ENCODE measurements at places on chromosomes 16 and 17.

GRCh38 chr17:199191-199604 lies 17.7 kb upstream of the DOC2B start:
- no peak for DNase-seq

GRCh38 chr17:35148144-35148543 lies 527 bp downstream of the UNC45B start:
- DNase-seq: no peak

DNA sequence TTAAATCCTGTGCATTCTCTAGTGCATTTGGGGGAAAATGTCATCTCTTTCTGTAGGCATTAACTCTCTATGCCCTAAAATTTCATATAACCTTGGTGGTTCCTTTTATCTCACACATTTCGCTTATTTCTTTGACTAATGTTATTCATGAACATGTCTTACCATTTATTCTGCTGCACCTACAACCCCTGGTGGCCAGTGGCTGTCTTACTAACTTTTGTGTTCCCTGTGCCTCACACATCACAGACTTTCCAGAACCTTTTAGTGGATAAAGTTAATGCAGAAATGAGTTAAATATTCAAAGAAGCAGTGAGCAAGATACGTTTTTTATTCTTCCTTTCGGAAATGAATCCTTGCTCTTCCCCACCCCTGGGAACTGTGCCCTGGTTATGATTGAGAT lies 111.9 kb downstream of the CDH13 start:
- DNase-seq: no peak

- no peak for DNase-seq
These were observed 39.6 kb upstream of the PABPN1L start for GRCh38 chr16:88906020-88906419.

GRCh38 chr17:19278729-19279128 lies 41.6 kb downstream of the EPN2 start:
- DNase-seq: no peak

DNA sequence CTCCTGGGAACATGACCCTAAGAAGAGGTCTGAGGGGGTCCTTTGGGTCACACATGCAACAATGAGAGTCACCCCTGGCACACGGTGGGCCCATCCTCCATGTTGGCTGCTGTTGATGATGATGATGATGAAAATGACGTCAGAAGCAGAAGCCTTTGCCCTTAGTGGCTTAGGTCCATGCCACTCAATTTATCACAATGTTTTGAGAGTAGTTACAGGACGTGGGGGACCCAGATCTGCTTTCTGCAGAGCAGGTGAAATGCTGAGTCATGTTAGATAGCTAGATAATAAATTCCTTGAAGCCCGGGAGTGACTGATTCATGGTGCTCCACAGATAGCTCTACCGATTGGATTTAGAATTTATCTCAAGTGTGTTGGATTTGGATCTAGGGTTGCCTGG lies 53.9 kb downstream of the VPS35L start:
- DNase-seq: no peak

DNA sequence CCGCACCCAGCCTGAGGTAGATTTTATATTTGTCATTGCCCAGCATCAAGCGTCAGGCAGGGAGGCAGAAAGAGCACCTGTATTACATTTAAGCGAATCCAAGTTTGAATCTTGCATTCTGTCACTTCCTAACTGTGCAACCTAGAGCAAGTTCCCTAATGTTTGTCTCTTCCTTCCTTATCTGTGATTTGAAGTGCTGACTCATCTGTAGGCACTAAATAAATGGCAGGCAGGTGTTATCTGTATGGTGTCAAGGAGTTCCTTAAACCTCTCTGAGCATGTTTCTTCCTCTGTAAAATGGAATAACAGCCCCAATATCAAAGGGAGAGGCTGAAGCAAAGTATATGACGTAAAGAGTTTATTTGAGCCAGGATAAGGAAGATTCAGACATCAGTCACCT lies 24.3 kb downstream of the GP2 start:
- no peak for DNase-seq

- no peak for DNase-seq
These were observed 238.7 kb upstream of the TNRC6C start for GRCh38 chr17:77719806-77720205.

GRCh38 chr16:68526143-68526781 lies 12.8 kb upstream of the ZFP90 start:
- DNase-seq: no peak

- DNase-seq: no peak
These were observed 156.8 kb upstream of the IRX3 start for GRCh38 chr16:54443352-54443751.

DNA sequence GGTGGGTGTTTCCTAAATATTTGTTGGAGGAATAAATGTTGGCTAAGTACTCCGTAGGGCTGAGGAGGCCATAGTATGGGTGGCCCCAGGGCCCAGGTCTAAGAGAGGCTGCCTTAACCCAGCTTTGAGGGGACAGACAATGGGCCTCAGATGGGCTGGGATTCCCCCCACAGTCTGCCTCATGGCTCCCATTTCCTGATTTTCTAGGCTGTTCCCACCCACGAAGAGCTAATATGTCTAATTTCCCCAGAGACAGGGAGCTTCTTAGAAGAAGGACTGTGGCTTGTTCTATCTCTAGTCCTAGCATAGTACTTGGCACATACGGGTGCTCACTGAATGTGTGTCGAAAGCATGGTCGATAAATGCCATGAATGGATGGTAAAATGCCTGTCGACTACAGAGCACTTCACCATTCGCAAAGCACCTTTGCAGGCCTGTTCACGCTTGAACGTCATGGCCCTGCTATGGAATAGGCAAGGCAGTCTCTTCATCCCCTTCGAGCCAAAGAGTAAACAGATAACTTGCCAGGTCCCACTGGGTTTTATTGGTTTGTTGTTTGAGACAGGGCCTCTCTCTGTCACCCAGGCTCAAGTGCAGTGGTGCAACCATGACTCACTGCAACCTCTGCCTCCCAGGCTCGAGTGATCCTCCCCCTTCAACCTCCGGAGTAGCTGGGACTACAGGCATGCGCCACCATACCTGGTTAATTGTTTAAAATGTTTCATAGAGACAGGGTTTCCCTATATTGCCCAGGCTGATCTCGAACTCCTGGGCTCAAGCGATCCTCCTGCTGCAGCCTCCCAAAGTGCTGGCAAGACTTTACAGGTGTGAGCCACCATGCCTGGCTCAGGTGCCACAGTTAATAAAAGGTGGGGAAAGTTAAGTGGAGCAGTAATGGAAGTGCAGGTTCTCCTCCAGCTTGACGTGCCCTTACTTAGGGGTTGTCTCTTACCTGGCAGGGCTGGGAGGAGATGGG lies 9.7 kb downstream of the CHAD start:
- DNase-seq: no peak

DNA sequence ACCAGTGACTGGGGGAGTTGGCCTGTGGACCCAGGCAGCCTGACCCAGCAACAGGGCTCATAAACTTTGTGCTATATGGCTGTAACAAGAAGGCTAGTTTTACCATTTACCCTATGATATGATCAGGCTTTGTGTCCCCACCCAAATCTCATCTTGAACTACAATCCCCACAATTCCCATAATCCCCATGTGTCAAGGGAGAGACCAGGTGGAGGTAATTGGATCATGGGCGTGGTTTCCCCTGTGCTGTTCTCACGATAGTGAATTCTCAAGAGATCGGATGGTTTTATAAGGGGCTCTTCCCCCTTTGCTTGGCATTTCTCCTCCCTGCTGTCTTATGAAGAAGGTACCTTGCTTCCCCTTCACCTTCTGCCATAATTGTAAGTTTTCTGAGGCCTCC lies 111.2 kb upstream of the NLRP1 start:
- DNase-seq: no peak

DNA sequence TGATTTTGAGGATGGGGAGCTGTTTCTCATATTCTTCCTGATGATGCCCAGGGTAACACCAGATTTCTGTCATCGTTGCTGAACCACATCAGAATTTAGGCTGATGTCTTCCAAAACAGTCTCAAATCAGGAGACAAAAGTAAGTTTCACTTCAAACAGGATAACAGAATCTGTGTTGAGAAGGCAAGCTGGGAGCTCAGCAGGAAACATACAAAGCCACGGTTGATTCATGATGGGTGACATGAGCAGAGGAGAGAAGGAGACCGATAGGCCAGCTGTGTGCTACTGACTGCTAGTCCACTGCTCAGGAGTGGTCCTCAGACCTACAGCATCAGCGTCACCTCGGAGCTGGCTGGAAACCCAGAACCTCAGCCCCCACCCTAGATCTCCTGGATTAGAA lies 62.9 kb upstream of the RCVRN start:
- DNase-seq: no peak

DNA sequence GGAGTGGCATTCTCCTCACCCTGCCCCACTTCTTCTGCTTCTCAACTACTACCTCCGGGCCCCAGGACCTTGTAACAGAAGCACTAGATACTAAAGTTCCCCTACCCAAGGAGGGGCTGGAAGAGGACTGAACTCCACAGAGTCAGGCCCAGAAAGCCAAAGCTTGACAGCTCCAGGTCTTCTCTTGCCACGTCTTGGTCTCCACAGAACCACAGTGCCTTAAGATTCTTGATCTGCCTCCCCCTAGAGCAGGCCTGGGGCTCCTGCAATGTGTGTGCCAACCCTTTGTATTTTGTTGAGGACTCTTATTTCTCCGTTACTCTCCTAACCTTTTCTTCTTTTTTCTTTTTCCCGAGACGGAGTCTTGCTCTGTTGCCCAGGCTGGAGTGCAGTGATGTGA lies 4.0 kb downstream of the SLC16A13 start:
- no peak for DNase-seq

DNA sequence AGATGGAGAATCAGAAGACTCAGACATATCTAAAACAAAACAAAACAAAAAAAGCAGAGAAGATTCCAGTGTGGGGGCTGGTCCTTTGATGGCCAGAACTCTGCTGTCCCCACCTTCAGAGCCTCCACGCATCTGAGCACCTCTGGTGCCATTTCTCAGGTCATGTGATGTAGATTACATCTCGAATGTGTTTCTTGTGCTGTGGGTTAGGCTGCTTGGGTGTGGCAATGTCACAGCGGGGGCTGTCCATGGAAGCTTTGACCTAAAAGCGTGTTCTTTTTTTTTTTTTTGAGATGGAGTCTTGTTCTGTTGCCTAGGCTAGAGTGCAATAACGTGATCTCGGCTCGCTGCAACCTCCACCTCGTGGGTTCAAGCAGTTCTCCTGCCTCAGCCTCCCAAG lies 51.2 kb downstream of the PLD6 start:
- no peak for DNase-seq

DNA sequence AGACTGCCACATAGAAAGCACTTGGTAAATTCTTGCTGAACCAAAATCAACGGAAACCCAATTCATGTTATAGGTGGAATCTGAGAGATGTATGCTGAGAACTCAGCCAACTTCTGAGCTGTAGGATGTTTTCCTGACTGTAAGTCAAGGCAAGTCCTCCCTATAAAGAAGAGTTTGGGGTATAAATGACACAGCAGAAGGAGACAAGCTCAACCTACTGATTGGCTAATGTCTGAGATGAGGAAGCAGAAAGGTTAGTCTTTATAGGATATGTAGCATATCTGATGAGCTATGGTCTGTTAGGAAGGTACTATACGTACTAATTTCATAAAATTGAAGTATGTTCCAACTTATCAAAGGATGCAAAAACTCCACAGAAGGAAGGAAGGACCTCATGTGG lies 99.5 kb downstream of the XYLT1 start:
- no peak for DNase-seq

DNA sequence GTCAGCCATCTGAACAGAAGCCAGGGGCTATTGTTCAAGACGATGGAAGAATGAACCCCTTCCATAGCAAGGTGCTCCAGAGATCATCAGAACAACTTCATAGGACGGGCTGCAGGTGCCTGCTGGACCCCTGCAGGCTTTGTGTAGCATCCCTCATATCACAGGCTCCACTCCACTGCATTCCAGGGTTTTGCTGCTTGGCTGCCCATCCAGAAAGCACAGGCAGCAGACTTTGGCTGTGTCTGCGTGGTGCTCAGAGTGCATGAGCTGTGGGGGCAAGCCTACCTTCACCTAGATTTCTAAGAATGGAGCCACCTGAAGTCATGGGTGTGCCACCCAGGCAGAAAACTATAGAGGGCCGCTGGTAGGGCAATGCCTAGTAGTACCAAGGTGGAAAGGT lies 93.9 kb upstream of the NLRP1 start:
- no peak for DNase-seq

- peak; percentile 66 for DNase-seq
These were observed 36.4 kb downstream of the CDK5R1 start for GRCh38 chr17:32523017-32523680.

GRCh38 chr17:68733241-68734176 lies 132.3 kb upstream of the FAM20A start:
- no peak for DNase-seq

DNA sequence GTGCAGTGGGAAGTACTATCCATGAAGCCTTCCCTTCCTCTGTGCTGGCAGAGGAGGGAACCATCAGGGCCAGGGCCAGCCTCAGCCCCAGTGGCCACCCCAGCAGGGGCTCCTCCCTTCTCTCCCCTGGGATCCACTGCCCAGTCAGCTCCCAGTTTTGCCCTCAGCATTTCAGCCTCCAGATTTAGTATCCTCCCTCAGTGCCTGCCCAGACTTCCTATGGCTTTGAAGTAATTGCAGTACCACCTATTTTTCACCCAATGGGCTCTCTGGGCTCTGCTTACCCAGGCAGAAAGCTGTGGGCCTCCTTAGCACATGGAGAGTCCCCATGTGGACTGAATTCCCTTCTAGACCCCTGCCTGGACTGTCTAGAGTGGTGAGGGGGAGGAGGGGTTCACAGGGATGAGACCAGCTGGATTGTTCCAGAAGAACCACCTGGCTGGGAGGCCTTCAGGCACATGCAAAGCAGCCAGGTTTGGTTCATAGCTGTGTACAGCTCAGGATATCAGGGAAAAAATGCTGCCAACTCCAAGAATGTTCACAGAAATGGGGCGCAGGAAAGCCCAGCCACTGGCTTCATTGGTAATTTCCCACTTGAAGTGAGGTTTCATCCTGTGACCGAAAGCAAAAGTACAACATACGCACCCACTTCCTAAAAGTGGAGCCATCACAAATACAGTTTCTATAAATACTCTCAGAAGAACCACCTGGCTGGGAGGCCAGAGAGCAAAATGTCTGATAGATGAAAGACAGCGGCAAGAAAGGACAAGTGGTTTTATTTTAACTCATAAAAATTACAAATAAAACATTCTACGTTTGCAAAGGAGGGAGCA lies 15.2 kb upstream of the HERPUD1 start:
- DNase-seq: peak; percentile 34
